ENCODE measurements at places on chromosomes 2 and 18.

DNA sequence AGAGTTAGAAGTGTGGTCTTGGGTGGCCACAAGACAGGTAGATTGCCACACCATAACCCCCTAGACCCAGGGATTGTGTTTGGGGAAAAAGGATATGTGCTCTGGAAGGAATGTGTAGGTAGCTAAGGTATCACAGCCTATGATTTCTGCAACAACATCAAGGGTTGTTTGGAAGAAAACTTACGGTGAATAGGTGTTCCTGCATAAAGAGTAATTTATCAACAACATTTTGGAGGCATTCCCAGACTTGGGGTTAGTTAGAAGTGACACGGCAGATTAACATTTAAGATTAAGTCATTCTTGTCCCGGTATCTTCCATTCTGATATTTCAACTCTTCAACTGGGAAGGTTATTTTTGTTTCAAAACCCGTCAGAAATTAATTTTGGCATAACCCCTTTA is 65.5 kb downstream of the SPP2 start:
- no peak for DNase-seq

DNA sequence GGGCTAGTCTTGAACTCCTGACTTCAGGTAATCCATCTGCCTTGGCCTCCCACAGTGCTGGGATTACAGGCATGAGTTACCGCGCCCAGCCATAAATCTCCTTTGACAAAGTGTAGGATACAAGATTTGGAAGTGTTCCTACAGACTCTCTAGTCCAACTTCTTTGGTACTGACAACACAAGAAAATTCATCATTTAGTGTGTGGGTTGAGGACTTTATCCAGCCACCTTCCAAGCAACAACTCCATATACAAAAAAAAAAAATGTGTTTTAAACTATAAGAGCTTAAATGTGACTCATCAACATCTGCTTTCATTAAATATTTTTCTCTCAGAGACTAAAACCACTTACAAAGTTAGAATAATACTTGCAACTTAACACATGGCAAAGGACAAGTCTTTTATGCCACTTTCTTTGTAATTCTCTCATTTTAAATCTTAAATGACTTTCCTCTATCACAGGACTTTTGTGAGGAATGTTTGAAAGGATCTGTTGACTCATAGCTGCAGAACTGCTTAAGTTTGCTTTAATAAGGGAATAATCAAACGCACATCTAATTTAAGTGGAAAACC is 46.2 kb upstream of the ITGAV start:
- DNase-seq = no peak

GRCh38 chr2:170264522-170264860 is 86.5 kb downstream of the MYO3B start:
- DNase-seq = no peak

GRCh38 chr2:180474716-180475115 is 467.6 kb upstream of the CWC22 start:
- no peak for DNase-seq

DNA sequence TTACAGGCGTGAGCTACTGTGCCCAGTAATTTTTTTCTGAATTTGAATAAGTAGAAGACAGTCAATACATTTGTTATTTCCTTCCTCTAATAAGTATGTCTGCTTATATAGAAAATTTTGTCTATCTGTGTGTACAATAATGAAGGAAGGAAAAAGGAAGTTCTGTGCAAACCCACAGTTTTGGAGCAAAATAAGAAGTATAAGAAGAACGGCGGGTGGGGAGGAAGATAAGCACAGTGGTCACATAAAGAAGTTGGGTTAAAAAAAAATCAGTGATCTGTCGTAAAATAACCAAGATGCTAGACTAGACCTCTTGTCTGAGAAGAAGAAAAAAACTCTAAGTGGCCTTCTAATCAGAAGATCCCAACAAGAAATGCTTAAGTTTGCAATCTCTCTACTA is 20.2 kb downstream of the MGAT4A start:
- no peak for DNase-seq
